ENCODE measurements at places on chromosomes 4 and X. TPM values are rescaled to one million over a fixed set of nuclear protein-coding genes. Genes with fewer than 3 reads are reported as not detected.
A peak's percentile ranks its signal among the peaks of the same experiment; 100 is the strongest.

KLB gene
- total RNA-seq, result not detected

DNA sequence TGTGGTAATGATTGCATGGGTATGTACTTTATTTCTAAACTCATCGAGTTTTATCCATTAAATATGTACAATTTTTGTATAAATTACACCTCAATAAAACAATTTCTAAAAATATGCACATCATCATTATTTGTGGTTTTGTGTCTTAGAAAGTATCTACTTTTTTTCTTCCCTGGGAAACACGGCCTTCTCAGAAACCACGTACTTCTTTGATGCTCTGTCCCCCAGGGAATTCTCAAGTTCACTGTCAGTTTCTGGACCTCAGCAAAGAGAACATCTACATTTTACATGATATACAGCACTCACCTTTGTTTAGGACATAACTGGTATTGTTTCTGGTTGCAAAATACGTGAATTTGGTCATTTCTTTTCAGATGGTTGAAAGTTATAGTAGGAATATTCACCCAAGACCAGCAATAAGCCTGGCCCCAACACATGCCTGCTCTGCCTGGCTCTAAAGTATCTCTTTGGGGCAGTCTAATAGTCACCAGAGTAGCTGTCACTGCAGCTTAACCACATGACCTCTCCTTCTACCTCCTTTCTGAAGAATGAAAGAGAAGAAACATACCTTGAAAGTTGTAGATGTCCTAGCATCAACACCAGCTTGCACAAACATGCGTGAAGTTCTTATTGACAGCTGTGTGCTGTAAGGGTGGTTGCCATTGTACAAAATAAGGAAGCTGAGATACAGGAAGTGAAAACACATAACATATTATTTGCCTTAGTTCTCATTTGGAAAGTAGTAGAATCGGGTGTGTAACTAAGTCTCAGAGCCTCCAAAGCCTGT lies 48.4 kb upstream of the SPANXN4 start:
- DNase-seq, result no peak
- H3K27me3 ChIP-seq, result no peaks in the 10 kb centered on the region
- no peaks in the 10 kb centered on the region for H3K36me3 ChIP-seq
- H3K27ac ChIP-seq, result no peak overlapping the region
- no peaks in the 10 kb centered on the region for H3K4me1 ChIP-seq

DNA sequence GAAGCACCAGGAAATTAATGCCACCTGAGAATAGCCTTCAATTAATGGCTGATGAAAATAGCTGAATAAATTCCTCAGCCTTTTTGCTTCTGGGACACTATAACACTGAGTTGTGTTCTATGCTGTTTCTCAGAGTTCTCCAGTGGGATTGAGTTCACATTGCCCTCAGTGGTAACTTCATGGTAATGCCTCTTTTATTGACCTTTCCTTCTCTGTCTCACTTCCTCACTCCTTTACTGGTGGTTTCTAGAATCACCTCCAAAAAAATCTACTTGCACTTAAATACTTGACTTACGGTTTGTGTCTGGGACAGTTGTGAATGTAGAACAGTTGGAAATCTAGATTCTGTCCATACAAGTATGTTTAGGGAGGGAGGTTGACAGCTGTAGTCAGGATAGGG lies 293.7 kb downstream of the PPP1R2C start:
- no peak overlapping the region for H3K4me3 ChIP-seq
- no peak for DNase-seq
- no peak overlapping the region for H3K27ac ChIP-seq
- no peaks in the 10 kb centered on the region for H3K36me3 ChIP-seq
- peaks cover 4% of the 10 kb centered on the region for H3K27me3 ChIP-seq

DNA sequence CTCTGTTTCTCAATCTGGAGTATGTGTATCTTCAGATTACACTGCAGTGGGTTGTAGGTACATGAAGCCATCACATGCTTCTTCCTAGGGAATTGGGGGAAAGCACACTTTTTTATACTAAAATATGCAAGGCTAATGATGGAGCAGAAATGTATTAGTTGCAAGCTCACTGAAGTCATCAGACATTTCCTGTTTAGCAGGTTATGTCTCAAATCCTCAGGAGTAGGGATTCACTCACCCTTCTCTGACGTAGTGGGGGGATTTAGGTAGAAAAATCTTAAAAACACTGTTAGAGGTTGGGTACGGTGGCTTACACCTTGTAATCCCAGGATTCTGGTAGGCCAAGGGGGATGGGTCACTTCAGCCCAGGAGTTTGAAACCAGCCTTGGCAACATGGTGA lies 128.4 kb upstream of the GPC4 start:
- H3K4me1 ChIP-seq, result no peaks in the 10 kb centered on the region
- no peak overlapping the region for H3K27ac ChIP-seq
- no peaks in the 10 kb centered on the region for H3K27me3 ChIP-seq
- H3K36me3 ChIP-seq, result no peaks in the 10 kb centered on the region
- DNase-seq, result no peak
- H3K4me3 ChIP-seq, result no peak overlapping the region

FNIP2 gene
- 15.3 TPM for total RNA-seq

DNA sequence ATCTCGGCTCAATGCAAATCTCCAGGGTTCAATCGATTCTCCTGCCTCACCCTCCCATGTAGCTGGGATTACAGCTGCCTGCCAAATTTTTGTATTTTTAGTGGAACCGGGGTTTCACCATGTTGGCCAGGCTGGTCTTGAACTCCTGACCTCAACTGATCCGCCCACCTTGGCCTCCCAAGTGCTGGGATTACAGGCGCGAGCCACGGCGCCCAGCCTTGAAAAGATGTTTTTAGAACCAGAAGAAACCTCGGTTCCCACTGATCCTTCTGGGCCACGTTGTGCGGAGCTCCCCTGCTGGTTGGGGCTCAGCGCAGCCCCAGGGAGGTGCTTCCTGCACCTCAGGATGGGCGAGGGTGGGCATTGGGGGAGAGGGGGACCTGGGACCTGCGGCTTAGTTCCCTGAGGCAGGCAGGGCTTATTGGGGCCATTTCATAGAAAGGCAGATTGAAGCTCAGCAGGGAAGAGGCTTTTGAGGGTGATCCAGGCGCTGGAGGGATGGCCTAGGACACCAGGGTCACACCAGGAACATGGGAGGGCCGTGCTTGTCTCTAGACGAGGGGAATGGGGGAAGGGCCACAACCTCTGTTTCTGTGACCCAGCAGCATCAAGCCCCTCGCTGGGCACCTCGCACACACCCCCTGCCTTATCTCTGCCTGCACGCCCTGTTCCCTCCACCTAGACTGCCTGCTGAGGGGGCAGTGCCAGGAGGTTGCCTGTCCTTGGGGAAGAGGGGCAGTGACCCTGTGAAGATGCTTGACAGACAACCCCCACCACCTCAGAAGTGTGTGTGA lies 6.3 kb upstream of the ADD1 start:
- H3K36me3 ChIP-seq, result peaks cover 23% of the 10 kb centered on the region
- no peaks in the 10 kb centered on the region for H3K27me3 ChIP-seq
- peaks cover 40% of the 10 kb centered on the region for H3K4me1 ChIP-seq
- peak overlapping the region; percentile 95 for H3K27ac ChIP-seq
- DNase-seq, result no peak

GRCh38 chr4:113878668-113879067 lies 100.8 kb downstream of the ARSJ start:
- no peaks in the 10 kb centered on the region for H3K36me3 ChIP-seq
- H3K27ac ChIP-seq, result no peak overlapping the region
- H3K4me3 ChIP-seq, result no peak overlapping the region
- no peaks in the 10 kb centered on the region for H3K27me3 ChIP-seq

GRCh38 chr4:37467824-37468223 lies 218.4 kb downstream of the RELL1 start:
- H3K4me3 ChIP-seq, result no peak overlapping the region
- H3K27ac ChIP-seq, result no peak overlapping the region
- no peaks in the 10 kb centered on the region for H3K4me1 ChIP-seq

GRCh38 chrX:105565856-105566255 lies 256.5 kb upstream of the NRK start:
- no peak overlapping the region for H3K27ac ChIP-seq
- no peak for DNase-seq
- H3K36me3 ChIP-seq, result no peaks in the 10 kb centered on the region
- H3K4me1 ChIP-seq, result no peaks in the 10 kb centered on the region
- H3K27me3 ChIP-seq, result no peaks in the 10 kb centered on the region

PAGE5 gene
- 0.85 TPM for total RNA-seq

DNA sequence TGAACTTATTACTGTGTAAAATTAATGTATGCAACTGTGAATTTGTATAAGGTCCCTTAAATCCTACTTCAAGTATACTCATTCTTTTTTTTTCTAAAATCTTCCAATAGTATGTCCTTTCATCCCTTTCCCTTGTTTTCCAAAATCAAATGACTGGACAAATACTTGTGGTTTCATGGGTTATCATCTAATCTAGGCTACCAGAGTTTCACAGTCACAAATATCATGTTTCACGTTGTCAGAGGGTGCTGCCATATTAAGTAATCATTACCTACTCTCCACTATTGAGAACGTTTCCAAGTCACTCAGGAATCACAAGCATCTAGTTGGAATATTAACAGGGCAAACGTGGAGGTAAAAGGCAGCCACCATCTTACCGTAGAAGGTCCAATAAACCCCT lies 1235.0 kb upstream of the TENM3 start:
- no peaks in the 10 kb centered on the region for H3K4me1 ChIP-seq
- no peak overlapping the region for H3K27ac ChIP-seq
- no peaks in the 10 kb centered on the region for H3K36me3 ChIP-seq
- no peak overlapping the region for H3K4me3 ChIP-seq

PDZD4 gene
- total RNA-seq, result 0.80 TPM

- DNase-seq, result no peak
- peak overlapping the region; percentile 50 for H3K4me3 ChIP-seq
- peaks cover 10% of the 10 kb centered on the region for H3K36me3 ChIP-seq
- H3K27me3 ChIP-seq, result no peaks in the 10 kb centered on the region
- H3K4me1 ChIP-seq, result peaks cover 36% of the 10 kb centered on the region
These were observed 23.6 kb downstream of the SH3KBP1 start for GRCh38 chrX:19863857-19864223.

Data from activated naive CD8-positive, alpha-beta T cell treated with anti-CD3 and anti-CD28 coated beads, Interleukin-2, amount 10 ng/mL, durations not matched to agents 7 days and 5 days (primary cell).